ENCODE measurements at places on chromosomes 2 and 18.

GRCh38 chr2:222722327-222722946, 51.0 kb downstream of the MOGAT1 start:
- peak; percentile 80 for DNase-seq

GRCh38 chr18:38948436-38948835, 1382.8 kb upstream of the CELF4 start:
- DNase-seq: no peak

DNA sequence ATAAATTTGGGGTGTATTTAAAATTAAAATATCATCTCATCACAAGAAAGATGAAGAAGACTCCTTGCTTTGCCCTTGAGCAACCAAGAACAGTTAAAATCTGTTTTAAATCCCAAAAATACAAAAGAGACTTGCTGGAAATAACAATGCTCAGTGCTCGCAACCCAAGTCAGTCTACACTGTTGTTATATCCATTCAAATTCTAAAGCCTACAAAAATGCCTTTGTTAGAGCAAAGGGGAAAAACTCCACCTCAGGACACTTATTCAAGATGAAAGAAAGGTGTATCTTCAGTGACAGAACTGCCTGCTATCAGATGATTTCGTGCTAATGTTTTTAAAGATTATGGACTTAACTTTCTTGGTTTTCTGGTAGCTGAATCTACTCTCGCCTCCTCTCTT, 111.9 kb upstream of the TANK start:
- no peak for DNase-seq

DNA sequence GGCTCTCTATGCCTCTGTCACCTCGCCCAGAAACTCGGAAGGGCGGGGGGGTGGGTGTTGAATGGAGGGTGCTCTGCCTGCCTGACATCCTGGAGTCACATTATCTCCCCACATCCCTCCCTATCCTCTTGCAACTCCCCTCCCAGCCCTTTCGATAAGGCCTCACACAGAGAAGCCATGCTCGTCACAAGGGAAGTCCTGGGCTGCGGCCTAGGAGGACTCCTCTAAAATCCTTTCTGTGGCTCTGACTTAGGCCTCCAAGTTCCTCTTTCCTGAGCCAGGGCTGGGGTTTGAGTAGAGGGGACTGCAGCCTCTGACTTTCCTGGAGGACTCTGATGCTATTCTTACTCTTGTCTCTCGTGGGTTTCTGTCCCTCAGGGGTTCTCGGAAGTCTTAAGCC, 75.0 kb upstream of the PKDCC start:
- DNase-seq: no peak

DNA sequence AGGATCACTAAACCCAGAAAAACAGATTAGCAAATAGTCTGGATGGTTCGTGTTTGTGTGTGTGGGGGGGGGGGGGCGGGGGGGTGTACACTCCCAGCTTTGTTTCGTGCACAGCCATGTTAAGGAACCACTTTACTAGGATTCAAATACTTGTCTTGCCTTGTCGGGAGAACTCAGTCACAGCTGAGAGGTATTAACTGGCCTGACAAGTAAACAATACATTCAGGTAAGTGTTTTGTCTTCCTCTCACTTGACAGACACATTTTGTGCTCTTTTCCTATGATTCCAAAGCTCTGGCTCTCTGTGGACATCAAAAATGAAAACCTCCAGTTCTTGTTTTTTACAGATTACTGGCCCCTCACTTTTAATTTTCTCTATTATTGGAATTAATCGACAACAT, 173.5 kb downstream of the LRP1B start:
- no peak for DNase-seq

- DNase-seq: no peak
These were observed 212.5 kb downstream of the GBX2 start for GRCh38 chr2:235955664-235956063.

DNA sequence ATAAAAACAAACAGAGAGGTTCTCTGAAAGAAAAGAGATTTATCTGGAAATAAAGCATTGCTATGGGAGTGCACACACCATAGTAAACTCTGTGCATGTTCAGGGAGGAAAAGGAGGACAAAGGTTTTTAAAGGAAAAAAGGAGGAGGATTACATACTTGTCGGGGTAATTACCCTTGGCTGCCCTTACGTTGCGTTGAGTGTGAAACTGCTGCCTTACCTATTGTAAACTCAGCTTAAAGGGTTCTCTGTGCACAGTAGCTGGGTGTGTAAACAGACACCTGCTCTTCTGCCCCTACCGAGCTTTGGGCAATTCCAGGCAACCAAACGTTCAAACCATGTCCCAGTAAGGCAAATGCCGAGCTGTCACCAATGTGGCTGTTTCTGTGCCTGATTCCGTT, 29.6 kb upstream of the PXDN start:
- DNase-seq: no peak

DNA sequence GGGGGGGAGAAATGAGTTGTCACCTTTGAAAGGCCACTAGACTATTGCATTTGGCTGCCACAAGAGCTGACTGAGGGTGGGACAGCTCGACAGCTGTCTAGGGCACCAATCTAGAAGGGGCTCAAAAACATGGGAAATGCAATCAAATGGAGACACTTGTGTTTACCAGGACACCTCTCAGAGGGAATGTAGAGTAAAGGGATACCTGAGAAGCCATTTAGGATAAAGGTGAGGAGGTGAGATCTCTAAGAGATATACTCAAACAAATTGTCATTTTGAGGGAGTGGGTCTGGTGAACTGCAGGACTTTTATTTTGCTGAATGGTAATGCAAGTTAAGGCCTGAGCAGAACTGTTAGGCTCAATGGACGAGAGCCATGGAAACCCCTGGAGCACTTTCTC, 159.8 kb downstream of the DDX1 start:
- DNase-seq: no peak

GRCh38 chr18:24346254-24346653, 51.4 kb downstream of the OSBPL1A start:
- no peak for DNase-seq

- DNase-seq: no peak
These were observed 8.2 kb upstream of the SNED1 start for GRCh38 chr2:240990266-240990529.

GRCh38 chr2:7324706-7325105, 407.5 kb downstream of the RNF144A start:
- DNase-seq: no peak

DNA sequence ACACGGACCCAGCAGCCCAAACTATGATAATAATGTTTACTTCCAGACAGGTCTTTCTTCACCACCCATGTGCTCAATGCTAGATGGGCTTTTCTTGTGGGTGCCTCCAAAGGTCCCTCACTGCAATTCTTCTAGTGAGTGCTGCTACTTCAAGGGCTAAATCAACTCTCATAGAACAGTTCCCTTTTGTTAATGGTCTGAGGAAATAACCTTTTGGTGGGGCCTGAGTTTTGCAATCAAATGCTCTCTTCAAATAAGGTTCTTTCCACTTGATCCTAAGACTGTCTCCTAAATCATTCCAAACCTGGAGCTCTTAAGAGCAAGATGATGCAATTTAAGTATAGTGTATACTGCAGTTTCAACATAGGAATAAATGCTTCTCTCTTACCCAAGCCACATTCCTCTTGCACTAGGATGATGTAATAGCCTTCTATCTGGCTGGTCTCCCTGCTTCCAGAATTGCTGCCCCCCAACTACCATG, 6.0 kb downstream of the NEMP2 start:
- DNase-seq: peak; percentile 88

DNA sequence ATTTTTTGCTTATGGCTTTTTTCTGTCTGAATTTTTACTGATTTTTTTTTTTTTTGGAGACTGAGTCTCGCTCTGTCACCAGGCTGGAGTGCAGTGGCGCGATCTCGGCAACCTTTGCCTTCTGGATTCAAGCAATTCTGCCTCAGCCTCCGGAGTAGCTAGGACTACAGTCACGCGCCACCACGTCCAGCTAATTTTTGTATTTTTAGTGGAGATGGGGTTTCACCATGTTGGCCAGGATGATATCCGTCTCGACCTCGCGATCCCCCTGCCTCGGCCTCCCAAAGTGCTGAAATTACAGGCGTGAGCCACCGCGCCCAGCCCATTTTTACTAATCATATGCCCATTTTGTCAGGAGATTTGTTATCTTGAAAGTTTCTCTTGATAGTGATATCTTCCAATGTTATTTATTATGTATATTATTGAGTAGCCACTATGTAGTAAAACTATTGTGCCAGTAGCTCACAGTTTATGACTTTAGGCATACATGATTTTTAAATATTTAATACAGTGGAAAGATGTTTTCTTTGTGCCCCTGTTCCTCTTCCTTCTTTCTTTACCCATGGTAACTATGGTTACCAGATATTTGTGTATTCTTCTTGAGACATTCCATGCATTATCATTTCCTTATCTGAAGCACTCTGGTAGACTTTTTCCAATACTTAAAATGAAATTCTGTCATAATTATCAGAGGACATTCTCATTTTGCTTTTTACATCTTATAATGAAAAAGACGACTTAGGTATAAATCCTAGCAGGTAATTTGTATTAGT, 2.1 kb downstream of the HAT1 start:
- DNase-seq: no peak

DNA sequence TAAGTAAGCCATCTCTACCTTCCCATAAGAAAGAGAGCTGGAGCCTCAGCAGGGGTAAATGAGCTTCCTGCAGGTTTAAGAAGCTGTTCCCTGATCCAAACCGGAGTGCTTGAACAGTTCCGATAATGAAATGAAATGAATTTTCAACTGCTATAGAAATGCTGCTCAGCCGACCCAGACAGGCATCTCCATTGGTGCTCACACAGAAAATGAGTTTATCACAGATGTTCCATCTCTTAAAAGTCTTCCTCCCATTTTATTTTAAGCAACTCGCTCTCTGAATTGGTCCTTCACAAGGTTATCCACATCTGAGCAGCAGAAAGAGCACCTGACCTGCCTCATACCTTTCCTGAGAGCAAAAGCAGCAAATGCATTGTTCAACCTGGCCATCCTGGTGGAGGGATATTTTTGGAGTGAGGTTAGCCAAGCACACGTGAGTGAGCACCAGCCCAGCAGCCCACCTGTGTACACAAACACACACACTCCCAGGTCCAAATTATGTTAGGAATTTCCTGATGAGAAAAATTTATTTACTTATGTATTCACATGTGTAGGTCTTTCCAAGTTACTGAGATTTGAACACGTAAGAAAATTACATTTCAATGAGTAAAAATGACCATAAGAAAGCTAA, 42.2 kb upstream of the CCDC68 start:
- DNase-seq: no peak

- DNase-seq: no peak
These were observed 1.4 kb upstream of the CAPN10 start for GRCh38 chr2:240585101-240585500.

DNA sequence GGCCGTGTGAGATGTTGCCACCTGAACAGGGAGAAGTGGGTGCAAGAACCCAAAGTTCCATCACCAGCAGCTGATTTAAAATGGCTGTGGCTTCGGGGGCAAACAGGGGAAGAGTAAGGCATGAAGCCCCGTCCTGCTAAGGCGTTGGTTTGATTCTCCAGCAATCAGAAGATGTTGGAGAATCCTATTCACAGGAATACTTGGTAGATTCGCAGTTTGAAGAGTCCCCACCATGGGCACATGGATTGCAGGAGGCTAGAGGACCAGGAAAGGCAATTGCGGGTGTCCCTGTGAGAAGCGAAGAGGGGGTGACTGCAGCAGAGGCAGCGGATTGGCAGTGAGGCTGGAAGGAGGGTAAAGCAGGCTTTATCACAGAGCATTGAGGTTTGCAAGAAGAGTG, 46.6 kb upstream of the TXNDC2 start:
- DNase-seq: no peak

DNA sequence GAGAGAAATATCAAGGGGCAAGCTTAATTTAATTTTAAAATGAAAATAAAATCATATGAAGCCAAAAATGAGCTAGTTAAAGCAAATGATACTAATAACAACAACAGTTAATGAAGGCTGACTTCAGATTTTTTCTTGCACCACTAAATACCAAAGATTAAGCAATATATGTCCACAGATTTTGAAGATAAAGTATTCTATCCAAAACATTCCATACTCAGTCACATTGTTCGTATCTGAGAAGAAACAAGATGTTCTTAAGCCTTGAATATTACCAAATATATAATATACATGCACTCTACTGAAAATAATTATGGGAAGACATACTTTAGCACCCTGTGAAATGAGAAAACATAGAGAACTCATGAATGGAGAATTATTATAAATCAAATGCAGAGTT, 593.3 kb upstream of the SYT4 start:
- peak; percentile 60 for DNase-seq

DNA sequence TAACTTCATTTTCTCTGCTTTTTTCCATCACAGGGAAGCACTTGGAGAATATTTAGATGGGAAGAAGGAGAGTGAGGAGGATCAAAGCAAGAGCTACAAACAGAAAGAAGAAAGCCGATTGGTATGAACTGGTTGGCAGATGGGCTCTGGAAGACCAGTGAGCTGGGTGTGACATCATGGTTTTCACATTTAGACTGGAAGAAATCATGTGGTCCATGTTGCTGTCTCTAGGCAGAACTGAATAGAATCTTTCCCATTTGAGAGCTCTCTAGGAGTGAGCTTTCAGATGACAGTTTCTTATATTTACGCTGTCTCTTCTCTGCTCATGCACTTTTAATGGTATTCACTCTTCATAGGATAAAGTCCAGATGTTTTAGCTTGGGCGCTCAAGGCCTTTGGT, 12.6 kb downstream of the DRC1 start:
- no peak for DNase-seq

DNA sequence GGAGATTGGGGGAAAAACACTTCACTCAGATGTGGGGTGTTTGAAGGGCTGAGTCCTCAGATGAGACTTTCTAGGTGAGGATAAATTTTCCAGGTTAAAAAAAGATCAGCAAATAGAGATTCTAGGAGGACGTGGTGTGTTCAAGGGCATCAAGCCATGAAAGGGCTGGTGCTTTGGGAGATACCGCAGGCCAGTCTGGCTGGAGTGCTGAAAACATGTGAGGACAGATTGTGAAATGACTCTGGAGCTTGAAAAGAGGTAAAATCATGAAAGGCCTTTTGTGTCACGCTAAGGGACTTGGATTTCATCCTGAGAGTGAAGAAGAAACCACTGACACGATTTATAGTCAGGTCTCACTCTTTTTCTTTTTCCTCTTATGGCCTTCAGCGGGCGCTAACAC, 320.5 kb downstream of the DPP10 start:
- no peak for DNase-seq

DNA sequence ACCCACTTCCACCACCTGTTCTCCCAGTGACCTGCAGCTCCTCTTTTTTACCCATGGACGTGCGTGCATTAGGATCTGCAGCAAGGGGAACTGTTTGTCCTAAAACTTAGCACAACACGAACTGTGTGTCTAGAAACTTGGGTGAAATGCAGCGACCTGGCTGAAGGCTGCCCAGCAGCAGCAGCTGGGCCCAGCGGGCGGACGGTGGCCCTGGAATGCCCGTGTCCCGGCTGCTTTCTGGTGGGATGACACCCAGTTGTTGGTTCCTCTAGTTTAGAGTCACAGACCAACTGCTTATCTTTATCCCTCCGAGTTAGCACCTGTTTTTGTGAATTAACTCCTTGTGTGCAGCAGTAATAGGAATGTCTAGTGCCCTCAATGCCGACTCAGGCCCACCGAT, 61.9 kb upstream of the PXDN start:
- no peak for DNase-seq

- DNase-seq: no peak
These were observed 215.7 kb downstream of the DYSF start for GRCh38 chr2:71669058-71669456.

GRCh38 chr2:14336759-14337382, 295.6 kb upstream of the LRATD1 start:
- DNase-seq: no peak

GRCh38 chr2:240240017-240240734, 99.7 kb upstream of the OTOS start:
- DNase-seq: no peak

Data from fibroblast of gingiva (primary cell).